Activated T-cell treated with anti-CD3 and anti-CD28 coated beads, Interleukin-2, amount 50 U/mL, for 4 hours (primary cell): ENCODE measurements at places on chromosomes 1 and 21. TPM values are rescaled to one million over a fixed set of nuclear protein-coding genes. Genes with fewer than 3 reads are reported as not detected.

- no peak for DNase-seq
Measured at GRCh38 chr21:27586986-27587385, 620.1 kb upstream of the ADAMTS5 start.

- DNase-seq: no peak
Measured at GRCh38 chr1:41876576-41877445, 41.9 kb downstream of the HIVEP3 start.

Gene SLC9C2
- total RNA-seq: not detected

Gene SV2A
- total RNA-seq: 5.0 TPM

Gene GUCA2B
- not detected for total RNA-seq
